ENCODE measurements at places on chromosomes 11 and 22.
A peak's percentile ranks its signal among the peaks of the same experiment; 100 is the strongest.

GRCh38 chr11:66548041-66548440 lies 1.3 kb downstream of the ACTN3 start:
- no peak overlapping the region for H3K27ac ChIP-seq
- H3K36me3 ChIP-seq: no peaks in the 10 kb centered on the region
- H3K4me1 ChIP-seq: peaks cover 3% of the 10 kb centered on the region
- H3K27me3 ChIP-seq: no peaks in the 10 kb centered on the region
- DNase-seq: no peak
- no peak overlapping the region for H3K4me3 ChIP-seq

DNA sequence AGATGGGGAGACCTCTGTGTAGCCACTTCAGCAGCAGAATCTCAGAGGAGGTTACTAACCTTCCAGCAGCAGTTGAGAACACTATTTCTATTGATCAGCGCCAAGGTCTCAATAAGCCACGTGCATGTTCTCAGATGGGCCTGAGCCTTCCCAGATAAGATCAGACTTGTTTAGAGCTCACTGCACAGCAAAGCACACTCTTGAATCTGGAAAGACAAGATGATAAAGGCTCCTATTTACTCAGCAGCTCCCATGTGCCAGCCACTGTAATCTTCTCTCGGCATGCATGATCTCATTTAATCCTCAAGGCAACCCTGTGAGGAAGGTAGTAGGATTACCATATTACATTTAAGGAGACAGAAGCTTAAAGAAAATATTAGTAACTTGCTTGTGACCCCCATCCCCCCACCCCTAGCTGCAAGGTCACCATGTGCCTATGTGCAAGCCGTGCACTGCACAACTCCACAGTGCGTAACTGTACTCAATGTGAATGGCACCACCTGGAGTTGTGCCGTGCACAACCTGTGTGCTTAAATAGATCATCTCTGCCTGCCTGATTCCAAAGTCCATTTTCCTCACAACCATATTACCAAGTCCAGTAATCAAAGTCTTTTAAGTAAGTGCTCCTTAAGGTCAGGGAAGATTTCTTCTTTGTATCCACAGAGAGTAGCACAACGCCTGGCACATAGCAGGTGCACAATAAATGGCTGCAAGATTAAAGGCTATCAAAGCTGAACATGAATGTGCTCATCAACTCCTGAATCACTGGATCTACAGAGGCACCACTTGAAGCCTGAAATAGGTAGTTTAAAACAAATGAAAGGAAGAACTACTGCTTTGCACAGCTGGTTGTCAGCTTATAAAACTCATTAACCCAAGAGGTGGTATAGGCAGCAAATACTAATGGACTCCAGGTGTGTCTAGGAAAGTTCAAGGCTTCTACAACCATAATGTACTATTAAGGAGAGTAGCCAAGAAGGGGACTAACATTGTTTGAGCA lies 293.8 kb downstream of the BUD13 start:
- H3K4me3 ChIP-seq: no peak overlapping the region
- peaks cover 1% of the 10 kb centered on the region for H3K4me1 ChIP-seq
- H3K27me3 ChIP-seq: no peaks in the 10 kb centered on the region
- no peak for DNase-seq

DNA sequence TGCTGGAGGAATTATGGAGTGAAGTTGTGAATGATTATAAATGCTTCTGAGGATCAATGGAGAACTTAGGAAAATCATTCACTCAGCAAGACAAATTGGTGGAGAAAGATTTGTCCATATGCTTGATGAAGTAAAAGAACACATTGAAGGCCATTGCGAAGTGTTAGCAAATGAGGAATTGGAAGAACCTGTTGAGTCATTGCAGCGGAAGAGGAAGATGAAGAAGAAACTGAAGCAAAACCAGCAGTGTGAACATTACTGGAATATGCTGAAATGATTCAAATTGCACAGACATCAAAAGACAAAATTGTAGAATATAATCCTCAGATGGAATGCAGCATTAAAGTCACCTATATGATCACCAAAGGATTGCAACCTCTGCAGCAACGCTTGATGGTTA lies 168.1 kb downstream of the ADAMTS15 start:
- H3K36me3 ChIP-seq: no peaks in the 10 kb centered on the region
- H3K4me3 ChIP-seq: no peak overlapping the region
- H3K27me3 ChIP-seq: no peaks in the 10 kb centered on the region
- no peak for DNase-seq
- peaks cover 6% of the 10 kb centered on the region for H3K4me1 ChIP-seq

- H3K4me1 ChIP-seq: peaks cover 5% of the 10 kb centered on the region
- H3K4me3 ChIP-seq: peak overlapping the region; percentile 94
- no peaks in the 10 kb centered on the region for H3K36me3 ChIP-seq
- H3K27ac ChIP-seq: peak overlapping the region; percentile 88
- no peaks in the 10 kb centered on the region for H3K27me3 ChIP-seq
Observed at GRCh38 chr11:35618497-35619115, 346 bp downstream of the FJX1 start.

- H3K4me1 ChIP-seq: no peaks in the 10 kb centered on the region
- no peak overlapping the region for H3K4me3 ChIP-seq
- H3K27ac ChIP-seq: no peak overlapping the region
- DNase-seq: no peak
Observed at GRCh38 chr11:126929179-126930061, 71.2 kb downstream of the KIRREL3 start.

DNA sequence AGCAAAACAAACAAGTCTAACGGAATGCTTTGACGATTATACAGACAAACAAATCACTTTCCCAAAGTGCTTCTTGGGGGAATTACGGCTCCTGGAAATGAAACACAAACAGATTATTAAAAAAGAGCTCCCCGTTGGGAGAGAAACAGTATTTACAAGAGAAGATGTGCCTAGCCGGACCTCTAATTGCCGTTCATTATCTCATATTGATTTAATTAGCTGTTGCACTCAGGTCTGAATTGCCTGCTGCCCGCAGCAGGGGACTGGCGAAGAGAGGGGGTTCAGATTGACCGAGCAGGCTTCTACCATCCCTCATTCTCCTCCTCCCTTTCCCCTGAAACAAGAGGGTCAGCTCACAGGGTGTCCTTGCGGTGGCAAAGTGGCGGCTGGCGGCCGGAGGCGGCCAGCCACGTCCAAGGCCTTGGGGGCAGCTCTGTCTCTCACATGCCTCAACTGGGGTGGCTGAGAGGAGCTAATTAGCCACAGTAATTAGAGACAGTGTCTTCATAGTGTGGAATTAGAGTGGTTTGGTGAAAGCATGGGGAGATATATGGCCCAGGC lies 295.1 kb downstream of the MIAT start:
- no peak overlapping the region for H3K27ac ChIP-seq
- H3K4me3 ChIP-seq: no peak overlapping the region
- no peaks in the 10 kb centered on the region for H3K4me1 ChIP-seq
- no peaks in the 10 kb centered on the region for H3K36me3 ChIP-seq

DNA sequence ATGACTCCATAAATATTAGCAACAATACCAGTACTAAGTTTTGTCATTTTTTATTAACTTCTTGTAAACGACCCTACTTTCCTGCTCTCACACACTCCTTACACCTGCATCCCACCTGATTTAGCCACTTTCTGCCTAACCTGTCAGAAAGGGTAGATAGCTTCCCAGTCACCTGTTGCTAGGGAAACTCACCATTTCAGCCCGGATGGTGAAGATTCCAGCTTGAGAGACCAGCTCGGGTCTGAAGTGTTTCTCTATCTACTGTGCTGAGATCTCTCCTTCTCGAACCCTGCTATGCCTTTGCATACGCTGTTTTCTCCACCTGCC lies at the start of gene PARVG:
TSS of gene PARVG (plus strand) at position 220 of the 327 bp plus-strand sequence. CDS start 2,405 bp downstream, outside the sequence.
- H3K27ac ChIP-seq: no peak within 1 kb of the TSS
- no peaks in the 10 kb centered on the region for H3K36me3 ChIP-seq
- peak; percentile 7 for DNase-seq
- H3K27me3 ChIP-seq: no peaks in the 10 kb centered on the region

DNA sequence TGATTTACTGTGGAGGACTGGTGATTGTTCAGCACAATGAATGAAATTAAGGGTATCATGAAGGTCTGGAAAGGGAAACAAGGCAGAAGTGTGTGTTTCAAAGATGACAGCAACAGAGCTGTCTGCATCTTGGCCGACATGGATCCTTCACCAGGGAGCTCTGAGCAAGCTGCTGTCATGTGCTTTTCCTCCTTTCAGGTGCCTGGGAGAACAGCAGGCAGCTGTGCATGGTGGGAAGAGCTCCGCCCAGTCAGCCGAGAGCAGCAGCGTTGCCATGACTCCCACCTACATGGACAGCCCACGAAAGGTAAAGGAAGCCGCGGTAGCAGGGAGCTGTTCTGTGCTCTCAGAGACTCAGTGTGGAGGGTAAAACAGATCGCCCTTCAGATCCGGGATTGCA lies 87.1 kb upstream of the YWHAH start:
- no peaks in the 10 kb centered on the region for H3K4me1 ChIP-seq
- no peak overlapping the region for H3K27ac ChIP-seq
- no peaks in the 10 kb centered on the region for H3K27me3 ChIP-seq
- no peak for DNase-seq

GRCh38 chr11:34624069-34624468 lies 3.2 kb downstream of the EHF start:
- no peaks in the 10 kb centered on the region for H3K27me3 ChIP-seq
- no peak for DNase-seq

DNA sequence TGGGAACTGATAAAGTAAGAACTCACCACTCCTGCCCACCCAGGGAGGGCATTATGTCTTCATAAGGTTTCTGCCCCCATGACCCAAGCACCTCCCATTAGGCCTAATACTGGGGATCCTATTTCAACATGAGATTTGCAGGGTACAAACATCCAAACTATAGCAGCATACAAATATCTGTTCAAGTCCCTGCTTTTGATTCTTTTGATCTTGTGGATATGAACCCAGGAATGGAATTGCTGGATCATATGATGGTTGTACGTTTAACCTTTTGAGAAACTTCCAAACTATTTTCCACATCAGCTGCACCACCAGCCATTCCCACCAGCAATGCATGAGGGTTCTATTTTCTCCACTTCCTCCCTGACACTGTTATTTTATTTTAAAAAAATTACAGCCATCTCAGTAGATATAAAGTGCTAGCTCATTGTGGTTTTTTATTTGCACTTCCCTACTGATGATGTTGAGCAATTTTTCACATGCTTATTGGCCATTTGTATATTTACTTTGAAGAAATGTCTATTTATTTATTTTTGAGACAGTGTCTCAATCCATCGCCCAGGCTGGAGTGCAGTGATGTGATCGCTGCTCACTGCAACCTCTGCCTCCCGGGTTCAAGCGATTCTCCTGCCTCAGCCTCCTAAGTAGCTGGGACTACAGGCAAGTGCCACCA lies 7.1 kb upstream of the ATG16L2 start:
- H3K36me3 ChIP-seq: no peaks in the 10 kb centered on the region
- no peak for DNase-seq
- H3K27me3 ChIP-seq: no peaks in the 10 kb centered on the region
- no peak overlapping the region for H3K4me3 ChIP-seq
- no peaks in the 10 kb centered on the region for H3K4me1 ChIP-seq

GRCh38 chr11:123303924-123304323 lies 108.9 kb upstream of the CLMP start:
- H3K4me3 ChIP-seq: no peak overlapping the region
- DNase-seq: no peak
- no peaks in the 10 kb centered on the region for H3K27me3 ChIP-seq
- peaks cover 4% of the 10 kb centered on the region for H3K4me1 ChIP-seq
- no peaks in the 10 kb centered on the region for H3K36me3 ChIP-seq

DNA sequence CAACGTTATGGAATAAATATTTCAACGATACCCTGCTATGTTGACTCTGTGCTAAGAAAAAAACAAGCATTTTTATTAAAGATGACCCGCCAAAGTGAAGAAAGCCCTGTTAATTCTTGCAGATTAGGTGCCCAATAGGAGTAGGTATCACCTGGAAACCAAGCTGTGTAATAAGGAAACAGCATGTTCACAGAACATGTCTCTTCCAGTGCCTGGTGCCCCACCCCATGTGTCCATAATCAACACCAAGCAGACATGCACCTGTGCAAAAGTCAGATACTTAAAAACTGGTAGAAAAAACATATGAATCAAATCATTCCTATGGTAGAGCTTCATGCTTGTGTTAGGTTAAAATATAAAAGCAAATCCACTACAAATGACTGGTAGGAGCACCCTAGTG lies 327.1 kb downstream of the SHANK2 start:
- DNase-seq: no peak
- no peak overlapping the region for H3K4me3 ChIP-seq
- H3K27ac ChIP-seq: no peak overlapping the region
- H3K27me3 ChIP-seq: no peaks in the 10 kb centered on the region
- no peaks in the 10 kb centered on the region for H3K4me1 ChIP-seq
- peaks cover 3% of the 10 kb centered on the region for H3K36me3 ChIP-seq

DNA sequence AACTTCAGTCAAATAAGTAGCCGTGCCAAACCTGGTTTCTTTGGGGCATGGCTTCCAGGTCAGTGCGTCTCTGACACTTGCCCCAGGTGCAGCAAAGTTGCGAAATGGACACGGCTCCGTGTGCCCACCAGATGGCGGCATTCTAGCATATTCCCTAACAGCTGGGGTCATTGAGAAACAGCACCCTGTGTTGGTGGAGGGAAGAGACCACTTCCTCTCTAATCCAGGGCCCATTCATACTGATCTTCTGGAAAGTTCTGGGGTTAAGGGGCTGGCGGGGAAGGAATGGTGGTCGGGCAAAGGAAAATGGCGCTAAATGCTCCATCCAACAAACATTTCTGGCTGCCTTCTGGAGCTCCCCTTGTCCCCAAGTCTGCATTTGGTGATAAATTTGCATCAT lies 141.2 kb upstream of the TIMP3 start:
- no peaks in the 10 kb centered on the region for H3K36me3 ChIP-seq
- H3K4me3 ChIP-seq: no peak overlapping the region
- peak; percentile 91 for DNase-seq
- H3K27ac ChIP-seq: no peak overlapping the region
- H3K27me3 ChIP-seq: no peaks in the 10 kb centered on the region
- H3K4me1 ChIP-seq: peaks cover 12% of the 10 kb centered on the region

DNA sequence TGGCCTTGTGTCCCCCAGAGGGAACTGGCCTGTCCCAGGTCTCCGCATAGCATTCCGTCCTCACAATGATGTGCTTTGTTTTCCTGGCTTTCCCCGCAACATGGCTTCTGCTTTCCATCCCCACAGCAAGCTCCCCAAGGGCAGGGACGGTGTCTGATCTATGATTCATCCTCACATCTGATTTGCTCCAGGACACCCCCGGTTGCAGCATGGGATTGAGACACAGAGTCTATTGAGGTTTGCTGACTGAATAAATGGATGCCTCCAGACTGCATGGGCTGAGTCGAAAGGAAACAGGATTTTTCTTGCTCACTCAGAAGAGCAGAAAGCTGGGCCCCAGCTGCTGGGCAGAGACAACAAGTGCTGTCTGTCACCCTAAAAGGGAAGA lies 40.2 kb downstream of the LMO1 start:
- H3K4me1 ChIP-seq: peaks cover 46% of the 10 kb centered on the region
- DNase-seq: peak; percentile 24
- no peak overlapping the region for H3K4me3 ChIP-seq
- H3K27me3 ChIP-seq: no peaks in the 10 kb centered on the region
- H3K36me3 ChIP-seq: peaks cover 2% of the 10 kb centered on the region
- peak overlapping the region; percentile 74 for H3K27ac ChIP-seq
